Body of pancreas (tissue), 4 donors: ENCODE measurements at places on chromosomes 1 and 21.

GRCh38 chr1:234262754-234263105, 110.5 kb upstream of the COA6 start:
- H3K4me3 ChIP-seq = no peak overlapping the region
- no peaks in the 10 kb centered on the region for H3K27me3 ChIP-seq
- DNase-seq = peak; percentile 91
- peak overlapping the region; percentile 86 for H3K27ac ChIP-seq

DNA sequence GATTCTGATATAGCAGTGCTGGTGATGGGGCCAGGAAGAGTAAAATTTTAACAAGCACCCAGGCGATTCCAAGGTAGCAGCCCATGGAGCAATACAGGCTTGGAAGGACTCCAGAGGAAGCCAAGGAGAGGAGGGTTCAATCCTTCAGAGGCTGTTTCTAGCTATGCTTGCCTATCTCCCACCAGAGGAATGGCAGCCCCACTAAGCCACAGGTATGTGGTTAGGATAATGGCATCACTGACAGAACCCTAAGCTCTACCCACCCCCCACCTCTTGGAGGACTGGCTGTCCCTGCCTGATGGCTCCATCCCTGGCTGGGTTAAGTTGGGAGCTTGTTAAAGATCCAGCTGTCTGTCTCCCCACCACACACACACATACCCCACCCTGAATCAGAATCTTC, 19.3 kb upstream of the PTAFR start:
- peaks cover 6% of the 10 kb centered on the region for H3K36me3 ChIP-seq
- H3K27ac ChIP-seq = no peak overlapping the region
- no peaks in the 10 kb centered on the region for H3K27me3 ChIP-seq
- no peak overlapping the region for H3K4me3 ChIP-seq
- DNase-seq = no peak

- H3K4me1 ChIP-seq = no peaks in the 10 kb centered on the region
- no peak within 1 kb of the TSS for H3K4me3 ChIP-seq
- H3K27me3 ChIP-seq = no peaks in the 10 kb centered on the region
- H3K27ac ChIP-seq = no peak within 1 kb of the TSS
- H3K36me3 ChIP-seq = no peaks in the 10 kb centered on the region
- DNase-seq = no peak
Observed at GRCh38 chr1:162412002-162412401, at the start of gene SH2D1B. TSS of gene SH2D1B (minus strand) at chr1:162412136. CDS start at chr1:162412016, 120 bp downstream.

- no peaks in the 10 kb centered on the region for H3K4me1 ChIP-seq
- H3K27me3 ChIP-seq = no peaks in the 10 kb centered on the region
- no peak overlapping the region for H3K27ac ChIP-seq
Observed at GRCh38 chr1:236774926-236775325, 20.2 kb upstream of the MTR start.

DNA sequence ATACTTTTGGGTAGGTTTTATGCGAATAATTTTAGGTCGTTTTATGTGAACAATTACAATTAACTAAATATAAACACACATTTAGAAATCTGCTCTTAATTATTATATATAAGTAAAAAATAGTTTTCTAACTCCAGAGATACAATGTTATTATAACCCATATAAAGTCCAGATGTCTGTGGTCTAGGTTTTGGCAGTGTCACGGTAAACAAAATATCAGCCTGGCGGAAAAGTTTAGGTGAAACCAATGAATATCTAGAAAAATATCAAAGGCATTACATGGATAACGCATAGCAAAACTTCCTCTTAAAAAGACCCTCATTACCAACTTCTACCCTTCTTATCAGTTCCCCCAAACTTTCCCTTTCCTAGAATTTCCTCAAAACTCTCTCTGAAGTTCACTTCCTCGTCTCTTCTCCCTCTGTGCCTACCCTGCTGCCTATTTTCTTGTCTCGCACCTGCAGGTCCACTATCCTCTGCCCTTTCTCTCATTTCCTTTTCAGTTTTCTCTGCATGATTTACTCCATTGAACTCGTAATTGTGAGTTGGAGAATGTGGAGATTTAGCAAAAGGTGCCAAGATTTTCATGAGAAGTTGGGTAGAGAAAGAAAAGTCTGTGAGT, 21.8 kb downstream of the VTCN1 start:
- H3K27ac ChIP-seq = no peak overlapping the region
- no peak overlapping the region for H3K4me3 ChIP-seq
- H3K27me3 ChIP-seq = no peaks in the 10 kb centered on the region

GRCh38 chr1:48216313-48216712, 6.2 kb upstream of the SLC5A9 start:
- no peaks in the 10 kb centered on the region for H3K27me3 ChIP-seq
- no peak overlapping the region for H3K27ac ChIP-seq
- H3K4me1 ChIP-seq = peaks cover 9% of the 10 kb centered on the region

GRCh38 chr1:198883184-198883583, 244.3 kb downstream of the PTPRC start:
- no peak for DNase-seq
- H3K4me1 ChIP-seq = no peaks in the 10 kb centered on the region
- H3K4me3 ChIP-seq = no peak overlapping the region
- no peak overlapping the region for H3K27ac ChIP-seq
- no peaks in the 10 kb centered on the region for H3K27me3 ChIP-seq
- H3K36me3 ChIP-seq = no peaks in the 10 kb centered on the region

DNA sequence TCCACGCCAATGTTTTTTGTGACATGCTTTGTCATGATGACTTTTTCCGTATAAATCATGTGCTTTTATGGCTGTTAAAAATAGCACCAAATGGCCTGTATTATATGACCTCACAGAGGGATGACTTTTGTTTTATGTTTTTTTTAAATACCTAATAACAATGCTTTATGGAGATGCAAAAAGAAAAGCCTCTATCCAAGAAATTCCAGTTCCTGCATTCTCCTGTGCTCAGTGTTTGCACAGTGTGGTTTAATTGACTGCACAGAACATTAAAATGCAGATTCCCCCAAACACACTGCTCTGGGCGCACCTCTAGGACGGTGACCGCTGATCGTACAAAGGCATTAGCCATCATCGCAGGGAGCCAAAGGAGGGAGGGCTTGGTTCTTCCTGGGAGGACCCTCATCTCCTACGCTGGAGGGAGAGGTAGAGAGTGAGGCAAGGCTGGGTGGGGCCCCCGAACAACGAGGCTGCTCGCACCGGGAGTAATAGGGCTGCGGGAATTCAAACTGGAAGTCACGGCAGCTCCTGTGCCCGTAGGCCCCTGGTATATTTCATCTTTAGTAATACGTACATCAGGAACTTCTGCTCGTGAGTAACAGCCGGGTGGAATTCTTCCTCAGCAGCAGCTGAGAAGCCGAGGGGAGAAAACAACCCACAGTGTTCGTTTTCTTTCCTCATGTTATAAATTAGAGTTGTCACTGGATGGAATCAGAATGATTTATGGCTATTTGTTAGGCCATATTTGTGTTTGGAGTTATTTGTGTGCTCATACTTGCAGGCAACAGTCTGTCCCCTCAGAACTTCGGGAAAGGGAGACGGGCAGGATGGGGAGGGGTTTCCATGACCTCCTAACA, 465.6 kb downstream of the CAMTA1 start:
- no peaks in the 10 kb centered on the region for H3K36me3 ChIP-seq
- no peak overlapping the region for H3K27ac ChIP-seq
- H3K4me1 ChIP-seq = no peaks in the 10 kb centered on the region
- no peak overlapping the region for H3K4me3 ChIP-seq
- H3K27me3 ChIP-seq = no peaks in the 10 kb centered on the region
- no peak for DNase-seq

GRCh38 chr21:42526379-42526727, 12.7 kb downstream of the SLC37A1 start:
- H3K27me3 ChIP-seq = no peaks in the 10 kb centered on the region
- DNase-seq = peak; percentile 73
- no peak overlapping the region for H3K4me3 ChIP-seq
- peaks cover 2% of the 10 kb centered on the region for H3K36me3 ChIP-seq
- H3K4me1 ChIP-seq = peaks cover 27% of the 10 kb centered on the region

GRCh38 chr21:44539046-44539445, 949 bp downstream of the KRTAP10-1 start:
- no peaks in the 10 kb centered on the region for H3K27me3 ChIP-seq
- no peak overlapping the region for H3K27ac ChIP-seq
- no peaks in the 10 kb centered on the region for H3K4me1 ChIP-seq
- no peak overlapping the region for H3K4me3 ChIP-seq
- H3K36me3 ChIP-seq = no peaks in the 10 kb centered on the region
- no peak for DNase-seq

- H3K4me3 ChIP-seq = no peak overlapping the region
- H3K36me3 ChIP-seq = no peaks in the 10 kb centered on the region
- no peaks in the 10 kb centered on the region for H3K4me1 ChIP-seq
- DNase-seq = no peak
Observed at GRCh38 chr1:105652109-105652508, 1404.4 kb upstream of the PRMT6 start.

- no peak overlapping the region for H3K4me3 ChIP-seq
- H3K36me3 ChIP-seq = no peaks in the 10 kb centered on the region
- no peak overlapping the region for H3K27ac ChIP-seq
- H3K4me1 ChIP-seq = no peaks in the 10 kb centered on the region
Observed at GRCh38 chr1:217965156-217965786, 319.8 kb upstream of the RRP15 start.

DNA sequence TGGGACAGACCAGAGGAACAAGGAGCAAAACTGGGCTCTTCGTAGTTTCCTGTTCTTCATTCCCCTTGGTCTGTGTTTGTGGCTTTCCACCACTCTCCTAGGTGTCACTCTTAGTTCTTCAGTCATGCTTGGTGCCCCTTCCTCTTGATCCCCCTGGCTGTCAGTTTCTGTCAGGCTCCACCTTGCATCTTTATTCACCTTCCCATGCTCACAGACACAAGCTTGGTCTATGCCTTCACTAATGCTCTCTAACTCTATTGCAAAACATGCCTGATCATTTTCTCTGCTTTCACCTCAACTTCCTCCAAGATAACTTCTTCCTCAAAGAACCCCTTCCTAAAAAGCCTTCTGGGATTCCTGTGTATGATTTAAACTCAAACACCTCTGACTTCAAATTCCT, 122.9 kb downstream of the GLUL start:
- H3K4me3 ChIP-seq = no peak overlapping the region
- DNase-seq = no peak
- H3K27ac ChIP-seq = no peak overlapping the region
- no peaks in the 10 kb centered on the region for H3K27me3 ChIP-seq
- H3K4me1 ChIP-seq = no peaks in the 10 kb centered on the region
- no peaks in the 10 kb centered on the region for H3K36me3 ChIP-seq

DNA sequence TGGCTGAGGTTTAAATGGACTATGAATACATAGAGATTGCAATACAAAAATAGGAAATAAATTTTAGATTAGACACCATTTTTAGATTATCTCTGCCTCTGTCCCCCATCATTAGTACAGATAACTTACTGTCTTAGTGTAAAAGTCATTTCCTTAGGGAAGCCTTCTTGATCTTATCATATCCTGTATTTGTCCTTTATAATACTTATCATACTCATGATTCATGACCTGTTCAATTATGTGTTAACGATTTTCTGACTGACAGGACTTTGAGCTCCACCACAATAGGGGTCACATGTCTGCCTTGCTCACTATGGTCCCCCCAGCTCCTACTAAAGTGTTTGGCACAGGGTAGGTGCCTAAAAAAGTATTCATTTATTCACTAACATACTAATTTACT, 14.6 kb downstream of the TEX38 start:
- peaks cover 32% of the 10 kb centered on the region for H3K4me1 ChIP-seq
- H3K36me3 ChIP-seq = peaks cover 45% of the 10 kb centered on the region
- no peak for DNase-seq

DNA sequence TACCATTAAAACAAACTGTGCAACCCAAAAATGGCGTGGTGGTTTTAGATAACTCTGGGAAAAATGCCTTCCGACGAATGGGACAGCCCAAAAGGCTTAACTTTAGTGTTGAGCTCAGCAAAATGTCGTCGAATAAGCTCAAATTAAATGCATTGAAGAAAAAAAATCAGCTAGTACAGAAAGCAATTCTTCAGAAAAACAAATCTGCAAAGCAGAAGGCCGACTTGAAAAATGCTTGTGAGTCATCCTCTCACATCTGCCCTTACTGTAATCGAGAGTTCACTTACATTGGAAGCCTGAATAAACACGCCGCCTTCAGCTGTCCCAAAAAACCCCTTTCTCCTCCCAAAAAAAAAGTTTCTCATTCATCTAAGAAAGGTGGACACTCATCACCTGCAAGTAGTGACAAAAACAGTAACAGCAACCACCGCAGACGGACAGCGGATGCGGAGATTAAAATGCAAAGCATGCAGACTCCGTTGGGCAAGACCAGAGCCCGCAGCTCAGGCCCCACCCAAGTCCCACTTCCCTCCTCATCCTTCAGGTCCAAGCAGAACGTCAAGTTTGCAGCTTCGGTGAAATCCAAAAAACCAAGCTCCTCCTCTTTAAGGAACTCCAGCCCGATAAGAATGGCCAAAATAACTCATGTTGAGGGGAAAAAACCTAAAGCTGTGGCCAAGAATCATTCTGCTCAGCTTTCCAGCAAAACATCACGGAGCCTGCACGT, 82.1 kb downstream of the PRDM2 start:
- no peak overlapping the region for H3K4me3 ChIP-seq
- DNase-seq = peak; percentile 25
- H3K27ac ChIP-seq = peak overlapping the region; percentile 7
- no peaks in the 10 kb centered on the region for H3K36me3 ChIP-seq
- no peaks in the 10 kb centered on the region for H3K4me1 ChIP-seq

GRCh38 chr21:14862794-14863720, 201.7 kb downstream of the NRIP1 start:
- no peak for DNase-seq
- no peak overlapping the region for H3K27ac ChIP-seq
- H3K4me1 ChIP-seq = peaks cover 8% of the 10 kb centered on the region
- H3K27me3 ChIP-seq = no peaks in the 10 kb centered on the region
- H3K4me3 ChIP-seq = no peak overlapping the region

GRCh38 chr1:23283667-23284602, 60.1 kb downstream of the HNRNPR start:
- no peak overlapping the region for H3K4me3 ChIP-seq
- DNase-seq = no peak
- H3K4me1 ChIP-seq = peaks cover 38% of the 10 kb centered on the region
- no peaks in the 10 kb centered on the region for H3K27me3 ChIP-seq

DNA sequence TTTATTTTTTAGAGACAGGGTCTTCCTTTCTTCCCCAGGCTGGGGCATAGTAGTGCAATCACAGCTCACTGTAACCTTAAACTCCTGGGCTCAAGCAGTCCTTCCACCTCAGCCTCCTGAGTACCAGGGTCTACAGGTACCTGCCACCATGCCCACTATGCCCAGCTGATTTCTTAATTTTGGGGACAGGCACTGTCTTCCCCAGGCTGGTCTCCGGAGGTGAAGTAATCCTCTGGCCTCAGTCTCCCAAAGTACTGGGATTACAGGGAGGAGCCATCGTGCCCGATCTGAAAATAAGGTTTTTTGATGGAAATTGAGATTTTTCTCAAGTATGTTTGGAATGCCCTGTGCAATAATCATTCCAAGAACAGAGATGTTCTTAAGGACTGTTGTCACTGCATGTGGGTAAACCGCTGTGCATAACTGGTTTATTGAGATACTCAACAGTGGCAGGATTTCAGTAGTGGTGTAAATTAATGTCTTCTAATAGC, 934 bp upstream of the MSH4 start:
- peaks cover 20% of the 10 kb centered on the region for H3K36me3 ChIP-seq
- H3K4me3 ChIP-seq = no peak overlapping the region
- no peak for DNase-seq
- H3K27ac ChIP-seq = no peak overlapping the region
- peaks cover 9% of the 10 kb centered on the region for H3K4me1 ChIP-seq
- H3K27me3 ChIP-seq = no peaks in the 10 kb centered on the region
